ENCODE measurements at places on chromosomes 2 and 18.
A peak's percentile ranks its signal among the peaks of the same experiment; 100 is the strongest.

- no peak for DNase-seq
These were observed 9.1 kb upstream of the SERPINB5 start for GRCh38 chr18:63467699-63468098.

- DNase-seq: no peak
These were observed 172.0 kb downstream of the MC4R start for GRCh38 chr18:60200558-60200957.

GRCh38 chr18:45083226-45083855 is 402.7 kb downstream of the SETBP1 start:
- DNase-seq: no peak

- no peak for DNase-seq
These were observed 29.8 kb downstream of the MGAT5 start for GRCh38 chr2:134283661-134284060.

GRCh38 chr18:55534996-55535395 is 53.0 kb downstream of the TCF4 start:
- no peak for DNase-seq

DNA sequence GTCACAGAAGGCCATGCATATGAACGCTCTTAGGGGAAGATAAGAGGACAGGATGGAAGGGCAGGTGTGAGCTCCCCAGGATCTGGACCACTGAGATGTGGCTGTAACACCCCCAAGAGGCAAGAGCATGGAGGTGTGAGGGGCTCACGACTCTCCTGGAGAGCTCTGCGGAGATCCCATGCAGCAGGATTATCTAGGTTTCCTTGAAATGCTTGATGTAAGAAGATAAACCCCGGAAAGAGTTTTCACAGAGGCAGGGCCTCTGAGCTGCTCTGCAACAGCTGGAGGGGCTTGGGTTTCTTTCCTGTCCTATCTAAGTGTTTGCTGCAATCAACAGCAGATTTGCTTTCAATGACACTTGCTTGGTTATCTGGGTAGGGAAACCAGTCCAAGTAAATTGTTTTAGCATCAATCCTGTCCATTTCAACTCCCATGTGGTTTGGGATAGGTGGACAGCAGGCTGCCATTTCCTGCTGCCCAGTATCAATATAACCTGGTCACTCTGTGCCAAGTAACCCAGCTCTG is 138.9 kb downstream of the SMAD2 start:
- no peak for DNase-seq

GRCh38 chr2:200968735-200969134 is 5.3 kb upstream of the ORC2 start:
- no peak for DNase-seq

DNA sequence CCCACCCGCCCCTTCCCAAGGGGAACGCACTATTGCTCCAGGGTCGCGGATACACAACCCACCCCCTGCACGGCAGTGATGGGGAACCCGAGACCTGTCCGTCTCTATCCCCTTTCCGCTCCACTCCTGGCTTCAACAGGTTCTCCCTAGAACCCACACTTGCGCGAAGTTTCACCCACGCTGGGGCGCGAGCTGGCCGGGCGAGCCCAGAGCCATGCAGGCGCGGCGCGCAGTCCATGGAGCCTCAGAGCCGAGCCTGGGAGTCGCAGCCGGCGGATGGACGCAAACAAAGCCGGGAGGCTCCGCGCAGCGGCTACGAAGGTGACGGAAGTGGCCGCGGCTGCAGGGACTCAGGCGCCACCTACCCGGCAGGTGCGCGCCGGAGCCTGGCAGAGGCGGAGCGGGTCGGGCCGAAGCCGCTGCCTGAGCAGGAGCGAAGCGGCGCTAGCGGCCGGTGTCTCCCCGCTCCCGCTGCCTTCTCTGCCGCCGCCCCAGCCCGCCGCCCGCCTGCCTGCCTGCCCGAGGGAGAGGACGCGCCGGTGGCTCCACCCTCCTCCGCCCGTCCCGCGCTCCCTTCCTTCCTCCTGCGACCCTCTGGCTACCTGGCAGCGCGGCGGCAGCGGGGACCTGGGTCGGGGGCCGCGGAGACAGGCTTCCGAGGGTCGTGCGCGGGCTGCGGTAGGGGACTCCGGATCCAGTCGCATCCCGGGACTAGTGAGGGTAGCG is 14.0 kb downstream of the ALPG start:
- no peak for DNase-seq

DNA sequence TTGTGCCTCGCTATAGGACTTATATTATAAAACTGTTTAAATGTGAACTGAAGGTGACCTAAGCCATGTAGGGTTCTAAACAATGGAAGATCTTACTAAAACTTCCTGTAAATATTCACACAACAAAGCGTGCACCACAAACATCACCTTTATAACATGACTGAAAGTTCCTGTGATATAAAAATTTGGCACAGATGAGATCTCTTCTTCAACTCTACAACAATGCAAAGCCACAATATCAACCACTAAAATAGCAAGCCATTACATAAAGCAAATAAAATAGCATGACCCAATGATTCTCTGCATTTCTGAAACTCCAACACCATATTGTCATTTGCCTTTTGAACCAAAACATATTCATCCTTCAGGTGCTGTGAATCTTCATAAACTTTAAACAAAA is 3.5 kb downstream of the YES1 start:
- DNase-seq: no peak

DNA sequence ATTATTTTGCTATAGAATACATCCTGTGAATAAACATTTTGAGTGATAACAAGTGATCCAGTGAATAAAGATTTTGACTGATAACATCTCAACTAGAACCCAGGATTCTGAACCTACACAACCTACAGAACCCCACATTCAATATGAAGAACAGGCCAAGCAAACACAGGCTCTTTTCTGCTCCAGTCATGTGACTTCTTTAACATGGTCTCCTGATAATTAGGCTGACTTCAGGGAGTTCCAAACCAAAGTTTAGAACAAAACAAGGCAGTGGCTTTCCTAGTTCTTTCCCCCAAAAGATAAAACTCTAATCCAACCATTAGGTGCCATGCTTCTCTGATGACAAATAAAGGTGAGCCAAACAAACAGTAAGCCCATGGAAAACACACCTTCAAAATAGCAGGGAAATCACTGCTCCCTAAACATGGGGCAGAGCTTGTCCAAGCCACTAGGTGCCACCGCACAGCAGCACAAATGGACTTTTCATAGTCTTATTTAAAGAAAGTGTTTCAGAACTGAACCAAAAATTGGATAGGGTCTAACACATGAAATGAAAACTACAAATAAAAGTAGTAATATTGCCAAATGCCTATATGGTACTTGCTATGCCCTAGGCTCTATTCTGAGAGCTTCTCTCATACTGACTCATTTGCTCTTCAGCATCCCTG is 95.3 kb downstream of the EVA1A start:
- no peak for DNase-seq

GRCh38 chr2:196170213-196170605 is 1.2 kb downstream of the STK17B start:
- DNase-seq: no peak

DNA sequence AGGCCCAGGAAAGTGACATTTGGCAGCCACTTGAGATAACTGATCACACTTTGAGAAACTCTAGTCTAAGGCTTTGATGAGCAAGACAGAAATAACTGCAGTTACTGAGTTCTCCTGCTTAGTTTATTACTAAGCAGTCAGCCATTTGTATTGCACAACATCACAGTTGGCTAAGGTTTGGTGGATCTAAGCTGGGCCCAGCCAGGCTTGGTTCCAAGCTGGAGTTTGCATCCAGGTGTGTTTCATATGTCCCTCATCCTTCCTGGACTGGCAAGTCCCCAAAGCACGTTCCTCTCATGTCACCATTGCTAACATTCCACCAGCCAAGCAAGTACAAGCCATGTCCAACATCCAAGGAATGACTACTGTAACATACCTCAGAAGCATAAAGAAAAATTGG is 71.3 kb upstream of the ZNF532 start:
- no peak for DNase-seq

DNA sequence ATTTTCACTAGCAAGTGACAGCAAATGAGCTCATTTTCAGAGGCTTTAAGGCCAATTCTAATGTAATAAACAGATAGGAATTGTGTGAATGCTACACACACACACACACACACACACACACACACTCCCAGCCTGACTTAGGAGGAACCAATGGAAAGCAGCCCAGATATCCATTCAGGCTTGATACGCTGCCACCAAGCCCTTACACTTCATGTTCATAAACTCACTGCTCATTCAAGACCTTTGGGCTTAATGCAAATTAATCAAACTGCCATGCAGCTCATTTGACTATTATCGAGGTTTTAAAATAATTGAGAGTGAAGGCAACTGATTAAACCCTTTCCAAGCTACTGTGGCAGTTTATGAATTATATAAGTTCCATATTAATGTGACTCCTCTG is 298.9 kb upstream of the NCKAP5 start:
- DNase-seq: no peak

- DNase-seq: peak; percentile 8
These were observed 230.9 kb upstream of the SLC14A2 start for GRCh38 chr18:45384137-45384961.

- no peak for DNase-seq
These were observed 10.7 kb downstream of the RPL31 start for GRCh38 chr2:101012706-101013181.

GRCh38 chr2:232075859-232076258 is 114.3 kb downstream of the DIS3L2 start:
- DNase-seq: no peak

- DNase-seq: no peak
These were observed 34.5 kb downstream of the TMEM182 start for GRCh38 chr2:102796337-102796736.

GRCh38 chr2:207291625-207292252 is 126.0 kb upstream of the KLF7 start:
- no peak for DNase-seq

DNA sequence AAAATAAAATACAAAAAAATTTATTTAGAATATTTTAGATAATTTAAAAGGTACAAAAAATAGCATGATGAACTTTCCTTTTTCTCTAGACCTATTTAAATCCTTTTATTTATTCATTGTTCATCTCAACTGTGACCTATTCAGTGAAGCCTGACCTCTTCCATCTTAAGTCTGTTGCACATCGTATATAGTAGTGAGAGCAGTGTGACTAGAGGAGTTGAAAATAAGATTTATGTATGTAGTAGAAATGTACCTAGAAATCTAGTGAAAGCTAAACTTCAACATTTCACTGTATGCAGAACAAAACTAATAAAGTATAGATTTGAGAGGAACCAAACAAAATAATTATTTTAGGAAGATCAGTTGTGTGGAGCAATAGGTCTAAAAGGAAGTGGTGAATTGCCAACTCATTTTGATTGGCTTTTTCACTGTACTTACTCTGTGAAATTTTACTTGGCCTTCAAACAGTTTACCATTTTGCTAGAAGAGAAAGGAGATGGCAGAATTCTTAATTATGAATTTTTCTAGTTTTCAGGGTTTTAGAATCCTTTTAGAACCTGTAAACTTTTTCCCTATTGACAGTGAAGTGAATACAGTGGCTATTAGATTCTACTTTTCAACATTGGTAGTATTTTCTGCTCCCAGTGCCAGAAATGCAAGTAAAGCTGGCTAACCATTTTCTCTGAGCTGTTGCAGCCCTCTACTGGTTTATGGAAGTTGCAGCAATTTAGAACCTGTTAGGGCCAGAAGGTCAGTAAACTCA is 11.0 kb downstream of the ANKRD12 start:
- peak; percentile 53 for DNase-seq

- DNase-seq: no peak
These were observed 2.7 kb downstream of the LIMS2 start for GRCh38 chr2:127672341-127673224.

GRCh38 chr18:28127763-28128658 is 48.9 kb downstream of the CDH2 start:
- no peak for DNase-seq

All from GM12878 (cell line).